Activated T-helper 1 cell treated with anti-CD3 and anti-CD28 coated beads, Interleukin-12 subunit alpha, Interleukin-12 subunit beta, Interleukin-2, Interleukin-4 antibody, amounts not matched to agents 30 ng/mL and 10 ng/mL and 1 ng/mL, durations not matched to agents 14 hours and 24 hours and 36 hours (primary cell): ENCODE measurements at places on chromosomes 6 and 20. TPM values are rescaled to one million over a fixed set of nuclear protein-coding genes. Genes with fewer than 3 reads are reported as not detected.

Gene MOG
- total RNA-seq: not detected in 2 replicates

Gene SYNDIG1
- total RNA-seq: not detected in 2 replicates

Gene SLC25A27
- not detected in 2 replicates for total RNA-seq

Gene MATN4
- 2.0 and 2.1 TPM in 2 replicates for total RNA-seq

Gene PHF3
- total RNA-seq: 42.7 and 45.3 TPM in 2 replicates

Gene SLC4A11
- 3.2 and 3.3 TPM in 2 replicates for total RNA-seq

- H3K36me3 ChIP-seq: no peaks in the 10 kb centered on the region
- no peak overlapping the region for H3K4me3 ChIP-seq
- no peaks in the 10 kb centered on the region for H3K27me3 ChIP-seq
- no peak for DNase-seq
- H3K4me1 ChIP-seq: no peaks in the 10 kb centered on the region
These were observed 408.5 kb upstream of the RGS17 start for GRCh38 chr6:153539602-153540001.

GRCh38 chr6:116215414-116215813, 38.5 kb downstream of the TSPYL4 start:
- H3K27ac ChIP-seq: no peak overlapping the region
- no peaks in the 10 kb centered on the region for H3K4me1 ChIP-seq
- H3K27me3 ChIP-seq: no peaks in the 10 kb centered on the region
- no peak for DNase-seq
- H3K4me3 ChIP-seq: no peak overlapping the region

GRCh38 chr20:18272451-18272850, 15.9 kb upstream of the ZNF133 start:
- H3K27me3 ChIP-seq: peaks cover 8% of the 10 kb centered on the region
- peaks cover 10% of the 10 kb centered on the region for H3K4me1 ChIP-seq
- DNase-seq: no peak
- no peak overlapping the region for H3K27ac ChIP-seq
- H3K36me3 ChIP-seq: no peaks in the 10 kb centered on the region

DNA sequence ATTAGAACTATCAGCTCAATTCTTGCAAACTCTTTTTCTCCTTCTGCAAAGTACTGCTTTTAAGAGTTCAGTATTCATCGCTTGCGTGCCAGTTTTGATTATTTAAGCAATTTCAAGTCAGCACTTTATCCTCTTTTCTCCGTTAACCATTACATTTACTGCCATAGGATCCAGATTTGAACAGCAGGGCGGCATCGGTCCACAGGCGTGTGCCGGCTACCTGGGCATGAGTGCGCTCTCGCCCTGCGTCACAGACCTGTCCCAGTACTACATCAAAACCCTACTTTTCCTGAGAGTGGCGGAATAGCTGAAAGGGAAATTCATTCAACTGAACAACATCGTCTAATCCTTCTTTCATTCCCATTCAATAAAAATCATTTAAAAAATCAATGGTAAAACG, 53.4 kb downstream of the MYLK4 start:
- H3K27me3 ChIP-seq: peaks cover 6% of the 10 kb centered on the region
- H3K4me1 ChIP-seq: no peaks in the 10 kb centered on the region
- H3K27ac ChIP-seq: no peak overlapping the region
- no peak for DNase-seq
- H3K4me3 ChIP-seq: no peak overlapping the region
- no peaks in the 10 kb centered on the region for H3K36me3 ChIP-seq

GRCh38 chr6:152783217-152783878, 32.8 kb downstream of the VIP start:
- no peak overlapping the region for H3K27ac ChIP-seq
- no peaks in the 10 kb centered on the region for H3K4me1 ChIP-seq
- no peak overlapping the region for H3K4me3 ChIP-seq
- no peak for DNase-seq
- H3K36me3 ChIP-seq: no peaks in the 10 kb centered on the region
- H3K27me3 ChIP-seq: no peaks in the 10 kb centered on the region

DNA sequence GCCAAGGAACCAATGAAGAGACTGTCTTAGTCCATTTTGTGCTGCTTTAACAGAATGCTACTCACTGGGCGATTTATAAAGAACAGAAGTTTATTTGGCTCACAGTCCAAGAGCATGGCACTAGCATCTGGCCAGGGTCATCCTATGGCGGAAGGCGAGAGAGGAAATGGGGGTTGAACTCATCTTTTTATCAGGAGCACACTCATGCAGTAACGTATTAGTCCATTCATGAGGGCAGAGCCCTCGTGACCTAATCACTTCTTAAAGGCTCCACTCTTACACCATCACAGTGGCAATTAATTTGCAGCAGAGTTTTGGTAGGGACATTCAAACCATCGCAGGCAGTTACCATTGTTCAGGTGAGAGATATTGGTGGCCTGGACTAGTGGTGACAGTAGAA, 8.5 kb downstream of the ARFGEF2 start:
- H3K4me3 ChIP-seq: no peak overlapping the region
- no peak overlapping the region for H3K27ac ChIP-seq
- no peak for DNase-seq
- H3K27me3 ChIP-seq: no peaks in the 10 kb centered on the region
- peaks cover 6% of the 10 kb centered on the region for H3K36me3 ChIP-seq
- H3K4me1 ChIP-seq: peaks cover 26% of the 10 kb centered on the region

- H3K36me3 ChIP-seq: no peaks in the 10 kb centered on the region
- DNase-seq: no peak
- no peak overlapping the region for H3K27ac ChIP-seq
These were observed 50.8 kb downstream of the GRM4 start for GRCh38 chr6:34095136-34095505.

DNA sequence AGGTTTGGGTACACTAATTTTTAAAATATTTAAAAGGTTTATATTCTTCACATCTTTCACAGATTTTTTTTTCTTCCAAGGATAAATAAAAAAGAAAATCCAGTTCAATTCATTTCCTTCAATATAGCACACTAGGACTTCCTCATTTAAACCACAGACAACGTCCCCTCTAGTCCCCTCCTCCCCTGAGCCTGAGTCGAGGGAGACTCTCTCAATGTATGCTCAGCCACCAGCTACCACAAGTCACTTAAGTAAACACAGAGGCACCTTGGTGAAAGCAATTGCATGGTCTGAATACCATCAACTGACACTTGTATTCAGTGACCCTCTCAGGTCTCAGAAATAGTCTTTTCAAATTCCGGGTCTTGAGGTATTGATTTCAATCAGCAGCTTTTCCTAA, 88.6 kb downstream of the SIM1 start:
- H3K4me3 ChIP-seq: no peak overlapping the region
- no peaks in the 10 kb centered on the region for H3K36me3 ChIP-seq
- no peak for DNase-seq
- peaks cover 8% of the 10 kb centered on the region for H3K27me3 ChIP-seq
- H3K27ac ChIP-seq: no peak overlapping the region
- H3K4me1 ChIP-seq: no peaks in the 10 kb centered on the region

DNA sequence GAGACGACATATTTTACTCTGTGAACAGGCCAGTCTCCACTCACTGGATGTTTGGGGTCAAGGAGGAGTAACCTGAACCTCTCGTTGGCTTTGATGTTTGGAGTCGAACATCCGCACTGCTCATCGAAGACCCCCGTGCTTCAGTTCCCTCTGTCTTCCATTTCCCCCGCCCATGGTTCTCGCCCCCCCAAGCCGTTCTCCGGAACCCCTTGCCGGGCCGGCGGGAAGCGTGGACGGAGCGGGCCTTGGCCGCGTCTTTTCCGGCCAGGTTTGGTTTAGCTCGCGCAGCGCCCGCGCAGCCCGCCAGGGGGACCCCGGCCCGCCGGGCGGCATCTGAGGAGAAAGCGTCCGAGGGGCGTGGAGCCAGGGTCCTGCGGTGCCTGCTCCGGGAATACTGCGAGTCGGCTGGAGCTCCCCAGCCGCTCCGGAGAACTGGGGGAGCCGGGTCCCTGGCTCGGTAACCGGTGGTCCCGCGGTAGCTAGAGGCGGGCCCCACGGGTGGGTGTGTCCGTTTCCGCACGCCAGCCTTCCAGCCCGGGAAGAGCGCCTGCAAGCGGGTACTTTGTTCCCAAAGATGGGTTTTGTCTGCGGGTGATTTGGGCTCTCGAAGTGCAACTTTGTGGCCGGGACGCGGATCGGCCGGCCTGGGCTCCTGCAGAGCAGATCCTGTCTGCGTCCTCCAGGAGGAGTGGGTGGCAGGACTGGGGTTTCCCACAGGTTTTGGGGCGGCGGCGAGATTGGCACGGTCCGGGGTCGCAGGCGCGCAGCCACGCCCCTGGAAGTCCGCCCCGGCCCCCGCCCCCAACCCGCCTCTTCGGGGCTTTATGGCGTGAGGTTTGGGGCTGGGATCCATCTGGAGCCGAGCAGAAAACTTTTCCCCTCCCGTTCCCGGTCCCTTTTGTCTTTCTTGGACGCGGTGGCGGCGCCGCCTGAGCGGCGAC, at the start of gene TMEM200A:
TSS of gene TMEM200A (plus strand) at position 852 of the 941 bp plus-strand sequence. CDS start 74,406 bp downstream, outside the sequence.
- peaks cover 50% of the 10 kb centered on the region for H3K27me3 ChIP-seq
- DNase-seq: peak; percentile 41

GRCh38 chr6:107820338-107821261, 3.5 kb downstream of the SCML4 start:
- no peaks in the 10 kb centered on the region for H3K27me3 ChIP-seq
- H3K4me3 ChIP-seq: peak overlapping the region; percentile 83
- peaks cover 7% of the 10 kb centered on the region for H3K36me3 ChIP-seq
- peak; percentile 27 for DNase-seq

GRCh38 chr6:56555438-56555872, 87.2 kb downstream of the DST start:
- no peak for DNase-seq
- H3K4me1 ChIP-seq: no peaks in the 10 kb centered on the region
- no peak overlapping the region for H3K4me3 ChIP-seq

DNA sequence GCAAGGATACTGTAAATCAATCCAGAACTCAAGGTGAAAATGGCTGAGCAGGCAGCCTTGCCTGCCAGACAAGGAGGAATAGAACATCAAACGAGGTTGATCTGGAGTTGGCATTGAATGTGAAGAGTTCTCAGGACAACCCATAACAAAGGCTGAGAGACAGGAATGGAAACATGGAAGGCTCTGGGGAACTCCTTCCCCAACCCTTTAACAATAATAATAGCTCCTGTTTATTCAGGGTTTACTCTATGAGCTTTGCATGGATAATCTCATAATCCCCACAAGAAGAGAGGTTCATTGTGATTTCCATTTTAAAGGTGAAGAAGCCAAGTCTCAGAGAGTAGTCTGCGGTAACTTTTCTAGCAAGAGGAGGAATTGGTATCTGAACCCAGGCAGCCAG, 151.7 kb downstream of the SOD2 start:
- H3K4me3 ChIP-seq: no peak overlapping the region
- H3K36me3 ChIP-seq: no peaks in the 10 kb centered on the region
- H3K4me1 ChIP-seq: no peaks in the 10 kb centered on the region
- no peak for DNase-seq
- peaks cover 8% of the 10 kb centered on the region for H3K27me3 ChIP-seq
- no peak overlapping the region for H3K27ac ChIP-seq

DNA sequence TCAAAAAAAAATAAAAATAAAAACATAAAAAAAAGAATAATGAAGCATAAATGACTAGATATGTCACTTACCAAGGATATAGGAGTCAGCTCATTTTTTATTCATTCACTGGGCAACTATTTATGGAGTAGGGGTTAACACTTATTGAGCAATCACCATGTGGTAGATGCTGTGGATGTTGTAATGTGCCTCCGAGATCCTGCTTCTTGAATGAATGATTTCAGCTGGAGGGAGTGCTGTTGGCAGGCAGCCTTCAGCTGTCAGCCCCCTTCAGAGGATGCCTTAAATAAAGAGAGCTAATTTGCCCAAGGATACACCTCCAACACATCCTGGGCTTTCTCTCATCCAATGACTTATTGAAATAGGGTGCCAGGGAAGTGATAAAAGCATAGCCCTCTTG, 229.5 kb upstream of the DTNBP1 start:
- H3K36me3 ChIP-seq: no peaks in the 10 kb centered on the region
- H3K27ac ChIP-seq: no peak overlapping the region
- no peak for DNase-seq
- peaks cover 2% of the 10 kb centered on the region for H3K27me3 ChIP-seq
